ENCODE measurements at places on chromosomes 2 and 18.

DNA sequence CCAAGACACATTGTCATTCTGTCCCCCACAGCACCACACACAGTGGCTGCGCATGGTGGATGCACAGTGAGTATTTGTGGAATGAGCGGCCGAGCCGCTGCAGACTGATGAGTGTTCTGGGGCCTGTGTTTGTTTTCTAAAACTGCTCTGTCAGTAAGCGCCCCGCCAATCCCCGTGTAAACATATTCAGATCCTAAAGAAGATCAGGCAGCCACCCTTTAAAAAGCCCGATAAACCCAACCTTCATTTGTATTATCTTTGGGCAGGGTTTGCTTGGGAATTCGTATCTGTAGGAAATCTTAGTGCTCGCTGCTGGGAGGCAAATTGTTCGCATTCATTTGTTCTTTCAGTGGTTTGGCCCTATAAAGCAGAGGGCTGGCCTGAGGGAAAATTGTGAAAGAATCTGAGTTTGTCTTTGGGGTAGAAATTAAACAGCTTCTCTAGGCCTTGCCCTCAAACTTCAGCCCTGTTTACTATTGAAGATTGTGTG, 68.6 kb downstream of the TGOLN2 start:
- DNase-seq, result no peak

- DNase-seq, result no peak
Measured at GRCh38 chr2:230537531-230537976, 121.6 kb downstream of the SP100 start.

DNA sequence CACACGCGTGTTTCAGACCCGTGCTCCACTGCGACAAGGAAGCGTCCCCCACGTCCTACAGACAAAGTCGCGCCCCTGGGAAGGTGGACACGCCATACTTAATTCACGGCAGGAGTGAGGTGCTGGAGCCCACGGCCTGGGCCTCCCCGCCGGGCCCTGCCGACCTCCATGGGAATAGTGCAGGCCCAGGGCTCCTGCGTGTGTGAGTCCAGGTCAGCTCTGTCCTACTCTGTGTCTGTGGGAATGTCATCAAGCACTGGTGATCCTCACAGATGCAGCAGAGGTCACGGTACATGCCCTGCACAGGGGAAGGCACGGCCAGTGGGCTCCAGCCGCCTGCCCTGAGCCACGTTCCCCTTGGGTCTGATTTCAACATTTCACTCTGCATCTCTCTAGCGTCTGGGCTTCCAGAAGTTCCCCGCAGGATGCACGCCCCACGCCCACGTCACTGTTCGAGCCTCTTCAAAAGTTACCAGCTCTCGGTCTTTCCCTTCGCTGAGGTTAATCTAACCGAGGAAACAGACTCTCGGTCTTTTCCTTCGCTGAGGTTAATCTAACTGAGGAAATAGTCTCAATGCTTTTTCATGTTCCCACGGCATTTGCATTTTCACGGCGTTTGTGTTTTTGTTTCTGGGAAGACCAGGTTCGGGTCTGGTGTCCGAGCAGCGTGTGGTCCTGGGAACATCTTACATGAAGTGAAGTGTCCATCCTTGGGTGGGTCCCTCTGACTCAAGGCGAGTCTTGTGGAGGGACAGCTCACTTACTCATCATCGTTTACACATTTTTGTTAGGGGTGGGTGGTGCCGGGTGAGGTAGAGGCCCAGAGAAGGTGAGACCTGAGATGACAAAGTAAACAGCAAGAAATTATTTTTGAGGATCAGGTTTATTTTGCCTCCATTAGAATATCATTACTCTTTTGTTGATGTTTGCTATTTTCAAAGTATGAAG, 157.3 kb upstream of the ALKAL2 start:
- peak; percentile 18 for DNase-seq

DNA sequence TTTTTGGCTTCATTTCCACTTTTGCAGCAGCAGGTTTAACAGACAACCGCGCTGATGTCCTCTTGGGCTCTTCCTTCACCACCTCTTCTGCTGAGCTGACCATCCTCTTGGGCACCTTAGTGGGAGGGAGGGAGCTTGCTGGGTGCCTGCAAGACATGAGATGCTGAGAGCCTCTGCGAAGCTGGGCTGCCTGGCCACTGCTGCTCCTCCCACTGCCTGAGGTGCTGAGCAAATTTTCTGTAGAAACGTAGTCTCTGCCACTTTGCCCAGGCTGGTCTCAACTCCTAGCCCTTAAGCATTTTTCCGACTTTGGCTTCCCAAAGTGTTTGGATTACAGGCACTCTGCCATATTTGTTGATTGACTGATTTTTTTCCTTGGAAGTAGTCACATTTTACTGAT, 422.2 kb upstream of the MC4R start:
- DNase-seq, result no peak

DNA sequence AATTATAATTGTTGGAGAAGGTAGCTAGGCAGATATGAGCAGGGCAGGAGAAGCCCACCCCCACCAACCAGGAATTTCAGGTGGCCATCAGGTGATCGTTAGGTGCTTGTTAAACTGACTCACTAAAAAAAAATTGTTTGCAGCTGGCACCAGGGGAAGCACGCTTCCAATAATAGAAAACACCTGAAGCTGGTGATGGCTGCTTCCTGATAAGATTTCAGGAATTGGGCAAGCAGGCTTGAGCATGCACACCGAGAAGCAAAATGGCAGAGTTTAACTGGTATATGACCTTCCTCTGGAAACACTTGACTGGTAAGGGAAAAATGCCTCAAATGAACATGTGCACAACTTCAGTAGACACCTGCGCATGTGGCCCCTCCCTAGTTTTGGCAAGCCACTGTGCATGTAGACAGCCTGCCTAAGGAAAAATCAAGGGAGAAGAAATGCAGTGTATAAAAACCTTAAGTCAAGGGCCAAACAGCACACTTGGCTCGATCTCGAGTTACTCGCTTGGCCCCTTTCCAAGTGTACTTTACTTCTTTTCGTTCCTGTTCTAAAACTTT, 292.8 kb downstream of the CCDC85A start:
- no peak for DNase-seq

DNA sequence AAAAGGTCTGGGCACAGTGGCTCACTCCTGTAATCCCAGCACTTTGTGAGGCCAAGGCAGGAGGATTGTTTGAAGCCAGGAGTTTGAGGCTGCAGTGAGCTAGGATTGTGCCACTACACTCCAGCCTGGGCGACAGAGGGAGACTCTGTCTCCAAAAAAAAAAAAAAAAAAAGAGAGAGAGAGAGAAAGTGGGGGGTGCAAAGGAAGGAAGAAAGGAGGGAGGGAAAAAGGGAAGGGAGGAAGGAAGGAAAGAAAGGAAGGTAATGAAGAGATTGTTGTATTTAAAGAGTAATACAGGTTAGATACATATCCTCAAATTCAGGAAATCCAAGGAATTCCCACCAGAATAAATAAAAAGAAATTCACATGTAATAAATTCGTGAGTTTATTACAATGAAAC, 19.5 kb downstream of the C2orf81 start:
- DNase-seq, result no peak

GRCh38 chr18:6022074-6022444, 126.7 kb upstream of the TMEM200C start:
- DNase-seq, result no peak

- no peak for DNase-seq
Measured at GRCh38 chr2:14626873-14627272, 5.6 kb upstream of the LRATD1 start.

DNA sequence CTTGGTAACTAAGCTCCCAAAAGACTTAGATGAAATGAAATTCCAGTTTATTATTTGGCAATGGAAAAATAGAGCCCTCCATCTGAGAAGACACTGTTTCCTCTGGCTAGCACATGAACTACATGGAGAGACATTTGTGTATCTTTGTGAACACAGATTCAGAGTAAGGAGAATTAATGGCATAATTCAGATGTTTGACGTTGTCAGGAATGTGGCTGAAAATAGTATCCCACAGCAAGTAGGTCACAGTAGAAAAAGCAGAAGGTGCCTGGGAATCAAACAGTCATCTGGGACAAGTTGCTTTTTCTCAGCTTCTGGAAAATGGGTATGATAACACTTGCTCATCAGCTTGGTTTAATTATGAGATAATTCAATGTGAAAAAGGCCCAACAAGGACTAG, 288.6 kb downstream of the PTPRM start:
- DNase-seq, result no peak

- peak; percentile 69 for DNase-seq
Measured at GRCh38 chr2:218397820-218398436, 1.7 kb upstream of the CTDSP1 start.

- no peak for DNase-seq
Measured at GRCh38 chr2:10305254-10305635, 2.5 kb downstream of the HPCAL1 start.

DNA sequence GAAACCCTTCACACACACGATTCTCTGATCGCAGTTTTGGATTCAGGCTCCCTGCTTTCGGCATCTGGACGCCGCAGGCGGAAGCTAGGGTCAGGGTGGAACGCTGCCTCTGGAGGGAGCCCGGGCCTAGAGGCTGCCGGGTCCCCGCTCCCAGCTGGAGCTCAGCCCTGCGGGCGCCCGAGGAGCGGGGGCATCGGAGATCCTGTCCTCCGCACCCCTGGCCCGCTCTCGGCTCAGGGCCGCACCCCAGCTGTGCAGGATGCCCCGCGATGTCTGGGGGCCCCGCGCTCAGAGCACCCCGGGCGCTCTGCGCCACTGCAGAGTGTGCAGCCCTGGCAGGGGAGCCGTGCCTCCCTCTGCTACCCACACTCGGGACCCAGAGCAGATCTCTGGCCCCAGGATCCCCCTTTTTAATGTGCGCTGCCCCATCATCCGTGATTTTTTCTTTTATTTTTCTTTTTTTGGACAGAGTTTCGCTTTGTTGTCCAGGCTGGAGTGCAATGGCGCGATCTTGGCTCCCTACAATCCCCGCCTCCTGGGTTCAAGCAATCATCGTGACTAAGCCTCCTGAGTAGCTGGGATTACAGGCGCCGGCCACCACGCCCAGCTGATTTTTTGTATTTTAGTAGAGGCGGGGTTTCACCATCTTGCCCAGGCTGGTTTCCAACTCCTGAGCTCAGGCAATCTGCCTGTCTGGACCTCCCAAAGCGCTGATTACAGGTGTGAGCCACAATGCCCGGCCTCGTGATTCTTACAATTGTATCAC, 54.8 kb upstream of the TUBA3E start:
- no peak for DNase-seq

- peak; percentile 54 for DNase-seq
Measured at GRCh38 chr2:162007447-162008040, 66.5 kb downstream of the DPP4 start.

DNA sequence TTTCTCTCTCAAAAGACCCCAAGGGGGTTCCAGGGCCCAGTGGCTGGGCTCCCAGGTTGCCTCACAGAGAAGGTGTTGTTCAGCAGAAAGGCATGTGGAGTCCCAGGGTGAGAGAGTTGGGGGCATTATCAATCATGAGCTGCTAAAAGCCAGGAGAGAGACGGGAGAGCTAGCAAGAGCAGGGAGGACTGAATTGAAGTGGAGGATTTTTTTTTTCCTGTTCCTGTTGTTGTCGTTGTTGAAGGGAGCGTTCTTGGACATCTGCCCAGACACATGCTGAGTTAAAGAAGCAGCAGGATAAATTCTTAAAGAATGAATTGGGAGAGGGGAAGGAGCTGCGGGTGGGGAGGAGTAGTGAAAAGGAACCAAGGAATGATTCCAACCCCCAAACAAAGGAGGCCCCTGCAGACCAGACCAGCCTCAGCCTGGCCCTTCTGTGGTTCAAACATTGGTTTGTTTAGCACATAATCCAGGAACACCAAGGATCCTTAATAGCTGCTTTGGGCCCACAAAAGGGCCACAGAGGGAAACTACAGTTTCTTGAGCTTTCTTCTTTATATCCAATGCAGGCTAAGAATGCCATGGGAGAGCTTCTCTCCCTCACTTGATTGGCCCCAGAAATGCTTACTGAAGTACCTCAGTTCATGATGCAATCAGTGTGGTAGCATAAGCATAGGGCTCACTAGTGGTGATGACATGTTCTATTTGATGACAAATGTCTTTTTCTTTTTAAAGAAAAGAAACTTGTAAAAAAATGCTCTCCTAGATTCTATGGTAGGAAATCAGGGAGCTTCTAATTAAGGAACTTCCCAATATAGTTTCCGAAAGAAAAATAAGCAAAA, 146.0 kb downstream of the SETBP1 start:
- DNase-seq, result no peak

GRCh38 chr2:10056439-10056838, 13.1 kb downstream of the KLF11 start:
- DNase-seq, result no peak

GRCh38 chr2:216621292-216621691, 11.9 kb upstream of the IGFBP2 start:
- DNase-seq, result no peak

- no peak for DNase-seq
Measured at GRCh38 chr2:1731447-1731962, 12.8 kb downstream of the PXDN start.

GRCh38 chr18:49380801-49381200, 79.6 kb downstream of the DYM start:
- no peak for DNase-seq

GRCh38 chr2:178804791-178805190, 2.4 kb downstream of the TTN start:
- no peak for DNase-seq

- DNase-seq, result no peak
Measured at GRCh38 chr2:156935616-156936015, 321.9 kb upstream of the GALNT5 start.

DNA sequence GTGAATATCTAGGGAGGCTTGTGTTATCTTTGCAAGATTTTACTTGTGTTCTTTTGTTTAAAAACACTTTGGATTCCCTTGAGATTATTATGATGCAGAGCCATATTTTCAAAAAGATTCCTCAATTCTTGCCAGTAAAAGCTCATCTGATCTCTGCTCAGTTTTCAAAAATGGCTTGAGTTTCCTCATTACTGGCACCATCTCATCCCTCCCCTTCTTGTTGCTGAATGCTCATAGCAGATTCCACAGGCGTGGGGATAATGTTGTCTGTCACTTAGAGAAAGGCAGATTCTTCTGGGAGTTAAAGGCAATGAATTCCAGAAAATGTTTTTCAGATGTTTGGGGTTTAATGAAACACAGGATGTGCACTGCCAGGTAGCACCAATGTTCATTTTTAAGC, 170.4 kb upstream of the TANK start:
- DNase-seq, result no peak

DNA sequence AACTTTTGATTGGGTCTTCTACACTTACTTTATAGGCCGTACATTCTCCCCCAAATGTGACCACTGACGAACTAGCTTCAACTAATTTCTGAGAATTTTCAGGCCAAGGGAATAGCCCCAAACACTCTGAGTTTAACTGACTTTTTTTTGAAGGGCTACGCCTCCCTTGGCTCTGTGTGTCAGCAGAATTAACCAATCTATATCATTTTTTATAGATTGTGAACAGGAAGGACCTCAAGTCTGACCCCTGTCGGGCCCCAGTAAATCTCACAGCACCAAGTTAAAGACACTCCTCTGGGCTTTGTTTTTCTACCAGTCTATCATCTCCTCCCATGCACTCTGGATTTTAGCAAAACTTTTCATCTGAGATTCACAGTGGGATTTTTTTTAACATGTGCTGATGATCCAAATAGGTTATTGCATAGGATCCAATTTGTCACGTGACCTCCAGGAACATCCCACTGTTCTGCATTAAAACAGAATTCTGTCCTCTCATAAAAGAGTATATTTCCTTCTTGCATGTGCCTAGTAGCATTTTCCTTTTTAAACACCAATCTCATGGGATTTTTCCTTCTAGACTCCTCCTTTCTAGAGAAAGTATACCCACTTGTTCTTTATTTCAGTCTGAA, 307.1 kb downstream of the OSR1 start:
- DNase-seq, result no peak

GRCh38 chr2:124264551-124265091, 239.5 kb downstream of the CNTNAP5 start:
- DNase-seq, result no peak

GRCh38 chr2:116696223-116696622, 1118.3 kb upstream of the DDX18 start:
- DNase-seq, result no peak

GRCh38 chr2:149562324-149562723, 25.3 kb downstream of the MMADHC start:
- DNase-seq, result no peak

Data from CD4-positive, alpha-beta T cell treated with Interferon alpha-2 for 1 hour (primary cell).